ENCODE measurements at places on chromosomes 2 and 18.

GRCh38 chr2:105597806-105598803 lies 146.6 kb upstream of the NCK2 start:
- DNase-seq, result no peak

DNA sequence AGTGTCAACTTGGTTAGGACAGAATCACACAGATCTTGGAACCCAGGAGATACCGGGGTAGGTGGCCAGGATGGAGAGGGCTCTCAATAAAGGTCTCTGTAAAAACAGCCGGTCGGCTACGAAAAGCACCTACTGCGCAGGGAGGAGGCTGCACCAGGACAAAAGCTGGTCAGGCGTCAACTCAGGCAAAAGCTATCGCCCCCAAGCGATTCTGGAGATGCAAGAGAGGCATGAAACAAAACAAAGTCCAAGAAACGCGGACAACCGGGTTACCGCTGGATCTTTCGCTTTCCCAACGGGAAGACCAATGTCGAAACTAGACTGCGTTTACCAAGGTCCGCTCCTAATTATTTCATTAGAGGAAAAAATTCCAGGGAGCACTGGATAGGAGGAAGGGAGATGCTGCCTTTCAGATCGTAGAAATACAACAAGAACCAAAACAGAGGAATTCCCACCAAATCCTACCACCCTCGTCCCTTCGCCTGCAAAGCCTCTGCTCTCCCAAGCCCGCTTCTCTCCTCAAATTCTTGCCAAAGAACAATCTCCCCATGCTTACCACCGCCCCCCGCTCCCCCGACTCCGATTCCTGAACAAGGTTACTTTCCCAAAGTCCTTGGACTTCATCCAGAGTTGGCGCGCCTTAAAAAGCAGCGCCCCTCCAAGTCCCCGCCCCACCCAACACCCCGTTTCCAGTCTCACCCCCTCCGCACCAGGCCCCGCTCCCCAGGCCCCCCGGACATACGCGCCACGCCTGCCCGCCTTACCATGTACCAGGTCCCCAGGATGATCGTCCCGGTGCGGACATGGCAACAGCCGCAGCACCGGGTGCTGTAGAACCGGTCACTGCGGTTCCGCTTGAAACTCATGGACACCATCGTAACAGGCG lies 539 bp downstream of the LAPTM4A start:
- peak; percentile 51 for DNase-seq

GRCh38 chr2:109595644-109596043 lies 18.1 kb downstream of the SEPTIN10 start:
- no peak for DNase-seq

- DNase-seq, result no peak
Observed at GRCh38 chr2:241798631-241799521, 10.1 kb upstream of the NEU4 start.

GRCh38 chr18:58666176-58666575 lies 5.1 kb upstream of the MALT1 start:
- no peak for DNase-seq

GRCh38 chr18:9109523-9109922 lies 7.0 kb downstream of the NDUFV2 start:
- DNase-seq, result no peak

DNA sequence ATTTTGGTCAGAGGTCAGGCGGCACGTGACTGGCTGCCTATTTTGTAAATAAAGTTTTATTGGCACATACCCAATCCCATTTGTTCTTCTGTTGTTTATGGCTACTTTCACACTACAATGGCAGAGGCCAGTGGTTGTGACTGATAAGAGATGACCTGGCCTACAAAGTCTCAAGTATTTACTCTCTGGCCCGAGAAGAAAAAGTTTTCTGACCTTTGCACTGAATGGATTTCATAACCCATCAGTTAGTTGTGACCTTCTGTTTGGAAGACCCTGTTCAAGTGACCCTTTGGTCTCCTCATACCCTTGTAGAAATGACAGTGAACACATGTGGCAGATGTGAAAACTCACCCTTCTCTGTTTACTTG lies 121.4 kb upstream of the MGAT5 start:
- no peak for DNase-seq

- DNase-seq, result no peak
Observed at GRCh38 chr2:166060191-166060590, 67.6 kb downstream of the SCN1A start.

GRCh38 chr2:172639823-172640222 lies 83.9 kb downstream of the PDK1 start:
- no peak for DNase-seq
